HuH-7 (cell line): ENCODE measurements at places on chromosomes 12 and 14.

- DNase-seq = no peak
These were observed 47.9 kb downstream of the SEL1L start for GRCh38 chr14:81485781-81486180.

- DNase-seq = no peak
These were observed 11.2 kb upstream of the PNMA1 start for GRCh38 chr14:73725116-73726024.

DNA sequence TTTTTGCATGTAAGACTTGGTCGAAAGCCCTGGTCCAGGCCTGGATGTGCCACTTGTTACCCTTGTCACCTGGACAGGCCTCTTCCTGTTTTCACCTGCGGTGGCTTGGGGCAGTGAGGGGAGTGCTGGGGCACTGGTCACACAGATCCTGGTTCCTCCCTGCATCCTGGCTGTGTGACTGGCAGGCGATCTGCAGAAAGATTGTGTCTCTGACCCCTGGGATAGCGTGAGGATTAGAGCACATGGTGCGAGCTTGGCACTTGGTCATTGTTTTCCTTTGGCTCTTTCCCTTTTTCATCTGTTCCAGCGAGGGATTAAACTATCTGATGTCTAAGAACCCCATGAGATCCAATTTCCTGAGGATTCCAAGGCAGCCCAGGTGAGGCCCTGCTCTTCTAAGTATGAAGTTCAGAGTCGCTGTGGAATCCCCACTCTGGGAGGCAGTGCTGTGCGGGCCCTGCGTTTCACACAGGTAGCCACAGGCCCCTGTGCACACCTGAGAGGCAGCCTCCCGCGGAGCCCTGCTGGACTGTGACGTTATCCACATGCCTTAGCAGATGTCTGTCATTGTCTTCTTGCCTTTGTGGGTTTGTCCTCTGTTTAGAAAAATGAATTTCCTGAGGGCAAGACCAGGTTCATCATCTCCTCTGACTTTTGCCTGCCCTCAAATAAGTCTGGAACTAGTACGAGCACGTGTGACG, 288.4 kb downstream of the CACNA1C start:
- DNase-seq = no peak

DNA sequence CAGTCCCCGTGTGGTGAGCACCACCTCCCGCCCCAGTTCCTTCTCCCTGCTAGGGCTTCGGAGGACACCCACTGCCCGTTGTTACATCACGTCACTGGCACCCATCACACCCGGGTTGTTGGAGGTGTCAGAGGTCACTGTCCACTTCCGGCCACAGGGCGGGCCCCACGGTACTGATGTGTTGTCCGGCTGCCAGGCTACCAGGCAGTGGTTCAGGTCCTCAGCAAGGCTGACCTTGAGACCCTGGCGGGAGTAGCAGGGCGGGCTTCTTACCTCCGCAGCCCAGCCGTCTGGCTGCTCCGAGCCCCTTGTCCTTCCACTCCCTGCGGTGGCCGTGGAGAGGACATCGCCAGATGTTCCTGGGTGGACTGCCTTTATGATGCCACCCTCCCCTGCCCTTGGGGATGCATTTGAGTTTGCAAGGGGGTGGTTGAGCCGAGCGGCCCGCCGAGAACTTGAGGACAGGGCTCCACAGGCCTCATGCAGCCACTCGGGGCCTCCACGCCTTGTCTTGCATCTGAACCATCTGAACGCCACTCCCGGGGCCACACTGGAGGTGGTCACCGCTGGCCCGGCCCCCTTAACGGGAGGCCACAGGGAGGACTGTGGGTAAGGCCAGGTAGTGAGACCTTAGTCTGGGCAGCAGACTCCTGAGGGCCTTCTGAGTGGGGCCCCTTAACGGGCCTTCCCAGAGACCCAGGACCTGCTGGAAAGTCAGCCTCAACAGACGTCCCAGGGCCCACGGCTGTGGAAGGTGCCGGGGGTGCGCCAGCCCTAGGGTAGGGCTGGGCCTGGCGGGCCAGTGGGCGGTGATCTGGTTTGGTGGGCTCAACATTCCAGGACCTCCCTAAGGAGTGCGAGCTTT, 27.1 kb upstream of the PLD4 start:
- DNase-seq = no peak

GRCh38 chr14:81435391-81436295, 35.5 kb upstream of the STON2 start:
- peak; percentile 54 for DNase-seq

GRCh38 chr12:79199166-79199565, 334.6 kb downstream of the SYT1 start:
- no peak for DNase-seq

- DNase-seq = no peak
These were observed 19.2 kb upstream of the BTBD6 start for GRCh38 chr14:105229099-105229655.

GRCh38 chr12:122499991-122500684, 594 bp downstream of the ZCCHC8 start:
- peak; percentile 38 for DNase-seq

- DNase-seq = no peak
These were observed 45.2 kb downstream of the VEZT start for GRCh38 chr12:95262808-95263207.

- DNase-seq = peak; percentile 58
These were observed at the start of gene ACOT4 for GRCh38 chr14:73591690-73592449. Gene ACOT4 (plus strand): TSS chr14:73591873. CDS start chr14:73591960, 87 bp downstream.

DNA sequence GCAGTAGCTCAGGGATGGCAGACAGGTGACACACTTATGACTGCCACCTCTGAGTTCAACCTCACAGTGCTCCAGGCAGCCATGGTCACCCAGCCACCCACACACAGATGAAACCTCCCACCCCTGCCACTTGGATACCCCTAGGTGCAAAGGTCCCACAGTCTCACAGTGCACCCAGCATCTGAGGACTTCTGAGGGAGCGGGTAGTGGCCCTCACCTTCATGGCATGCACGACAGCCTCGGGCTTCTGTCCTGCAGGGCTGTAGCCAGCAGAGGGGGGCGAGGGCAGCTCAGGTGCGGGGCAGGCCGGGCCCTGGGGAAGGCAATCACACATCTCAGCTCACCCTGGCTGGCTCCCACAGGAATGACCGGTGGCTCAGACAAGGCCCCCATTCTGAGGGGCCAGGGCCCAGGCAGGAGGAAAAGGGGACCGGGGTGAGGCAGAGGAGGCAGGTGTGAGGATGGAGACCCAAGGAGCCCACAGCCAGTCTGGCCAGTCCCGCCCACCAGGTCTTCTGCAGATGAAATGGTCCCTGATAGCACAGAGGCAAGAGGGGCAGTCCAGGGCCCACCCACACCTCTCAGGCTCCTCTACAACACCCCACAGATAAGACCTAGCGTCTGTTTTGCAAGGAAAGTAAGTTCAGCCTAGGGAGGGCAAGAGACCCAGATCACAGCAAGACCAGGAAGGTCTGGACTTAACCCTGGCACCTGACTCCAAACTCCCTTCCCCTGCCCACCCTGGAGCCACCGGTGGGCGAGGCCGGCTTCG, 35.8 kb downstream of the CCNK start:
- no peak for DNase-seq

- no peak for DNase-seq
These were observed 24.2 kb upstream of the NT5DC3 start for GRCh38 chr12:103865151-103865730.

- DNase-seq = no peak
These were observed 111.6 kb downstream of the SCAF11 start for GRCh38 chr12:45878630-45879255.
